GM19239 (cell line): ENCODE measurements at places on chromosomes 16 and 17.
A peak's percentile ranks its signal among the peaks of the same experiment; 100 is the strongest.

GRCh38 chr17:29358416-29358815 lies 31.7 kb upstream of the TAOK1 start:
- no peak for DNase-seq

DNA sequence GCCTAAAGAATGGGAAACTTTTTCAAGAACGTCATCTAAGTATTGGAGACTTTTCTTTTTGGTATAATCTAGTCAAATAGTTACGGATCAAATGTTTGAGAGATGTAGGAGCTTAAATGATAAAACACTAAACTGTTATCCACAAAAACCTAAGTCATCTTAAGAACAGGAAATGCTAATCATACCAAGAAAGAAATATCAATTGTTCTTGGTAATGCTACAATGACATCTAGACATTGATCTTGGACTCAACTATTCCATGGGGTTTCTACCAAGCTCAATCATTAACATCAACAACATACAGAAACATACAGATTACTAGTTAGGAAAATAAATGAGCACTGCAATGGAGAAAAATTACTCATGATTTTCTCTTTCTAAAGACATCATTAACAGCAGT lies 3.8 kb downstream of the NUDT21 start:
- DNase-seq = no peak

- no peak for DNase-seq
Measured at GRCh38 chr16:1781758-1782407, 488 bp downstream of the SPSB3 start.

DNA sequence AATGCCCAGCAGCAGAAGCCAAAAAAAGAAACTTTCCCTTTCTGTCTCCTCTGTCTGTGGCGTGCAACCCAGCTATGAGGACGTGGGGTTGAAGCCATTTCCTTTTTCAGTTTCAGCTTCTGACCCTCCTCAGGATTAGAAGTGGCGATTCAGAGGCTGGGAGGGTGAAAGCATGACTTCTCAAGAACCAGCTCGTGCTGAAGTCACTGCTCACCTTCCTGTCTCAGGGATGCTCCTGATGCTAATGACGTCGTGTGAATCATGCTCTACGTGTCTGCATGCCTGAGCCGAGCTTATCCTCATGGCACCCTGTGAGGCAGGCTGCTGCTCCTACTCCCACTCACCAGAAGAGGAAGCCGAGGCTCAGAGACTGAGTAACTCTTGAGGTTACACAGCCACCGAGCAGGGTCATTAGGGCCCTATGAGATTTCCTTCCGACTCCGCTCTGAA lies 5.7 kb upstream of the LPO start:
- DNase-seq = peak; percentile 43
